ENCODE measurements at places on chromosomes 7 and 10.

DNA sequence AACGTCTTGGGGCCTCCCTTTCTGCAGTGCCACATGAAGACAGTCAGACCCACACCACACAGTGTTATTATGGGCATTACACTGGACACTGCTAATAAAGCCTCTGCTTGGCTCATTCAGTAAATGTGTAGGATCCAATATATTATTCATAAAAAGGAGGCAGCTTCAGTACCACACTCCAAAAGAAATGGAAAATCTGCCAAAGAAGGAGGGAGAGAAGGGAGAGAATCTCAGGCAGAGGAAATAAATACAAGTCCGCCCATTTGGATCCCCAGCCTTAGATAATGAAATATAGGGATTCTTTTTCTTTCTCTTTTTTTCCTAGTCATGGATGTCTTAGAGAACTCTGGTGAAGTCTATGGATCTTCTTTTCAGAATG lies 162.2 kb downstream of the ELMO1 start:
- no peak for DNase-seq

DNA sequence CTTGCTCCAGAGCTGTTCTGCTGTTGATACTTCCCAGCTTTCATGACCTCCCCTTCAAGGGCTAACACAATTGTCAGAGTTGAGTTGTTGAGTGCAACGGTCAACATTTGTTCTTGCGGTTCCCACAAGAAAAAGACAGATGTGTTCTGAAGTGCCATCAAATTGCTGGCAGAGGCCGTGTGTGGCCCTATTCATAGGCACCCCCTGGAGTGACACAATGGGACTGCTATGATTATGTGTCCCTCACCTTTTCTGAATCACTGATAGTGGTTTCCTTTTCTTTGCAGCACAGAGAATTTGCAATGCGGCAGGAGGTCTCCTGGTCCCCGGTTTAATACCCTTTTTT lies 5.8 kb upstream of the IGFBP1 start:
- DNase-seq = no peak

- DNase-seq = no peak
Observed at GRCh38 chr7:24981171-24981951, 1.4 kb upstream of the OSBPL3 start.

GRCh38 chr10:8013006-8013405 lies 41.5 kb upstream of the GATA3 start:
- DNase-seq = no peak

GRCh38 chr10:96338279-96338925 lies 20.4 kb downstream of the OPALIN start:
- no peak for DNase-seq

- DNase-seq = no peak
Observed at GRCh38 chr10:46516660-46517416, 39.6 kb downstream of the GPRIN2 start.

GRCh38 chr7:106464651-106465050 lies 179.9 kb upstream of the NAMPT start:
- DNase-seq = no peak

DNA sequence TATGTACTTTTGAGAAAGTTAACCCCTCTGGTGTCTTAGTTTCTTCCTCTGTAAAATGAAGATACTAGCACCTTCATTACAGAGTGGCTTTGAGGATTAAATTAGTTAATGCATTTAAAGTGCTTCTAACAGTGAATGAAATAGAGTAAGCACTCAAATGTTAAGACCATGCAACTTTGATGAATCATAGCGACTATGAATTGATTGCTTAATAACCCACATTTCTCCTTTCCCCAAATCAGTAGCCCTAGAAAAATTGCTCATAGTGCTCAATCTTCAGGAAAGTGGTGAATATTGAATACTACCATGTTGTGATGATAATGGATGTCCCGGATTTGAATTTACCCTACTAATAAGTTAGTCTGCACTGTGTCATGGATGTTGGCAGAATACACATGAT lies 48.1 kb downstream of the CD36 start:
- DNase-seq = no peak

GRCh38 chr7:3371601-3372000 lies 70.5 kb downstream of the SDK1 start:
- DNase-seq = no peak

DNA sequence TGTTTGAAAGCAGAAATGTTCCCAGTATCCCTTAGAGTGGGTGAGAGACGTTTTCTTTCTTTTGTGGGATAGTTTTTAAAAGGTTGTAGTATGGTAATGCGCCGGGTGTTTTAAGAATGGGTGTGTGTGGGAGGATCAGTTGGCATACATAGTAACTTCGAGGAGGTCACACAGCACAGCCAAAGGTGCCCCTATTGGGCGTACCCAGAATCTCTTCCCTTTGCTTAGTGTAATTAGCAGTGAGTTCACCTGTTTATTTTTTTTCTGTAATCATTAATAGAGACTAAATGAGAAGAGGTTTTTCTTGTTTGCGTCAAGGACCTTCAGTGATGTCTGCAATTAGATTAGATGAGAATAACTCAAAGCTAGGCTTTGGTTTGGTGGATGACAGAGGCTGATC lies 1.5 kb downstream of the PLEKHA8 start:
- DNase-seq = no peak

GRCh38 chr7:93054975-93055374 lies 62.8 kb downstream of the SAMD9 start:
- DNase-seq = no peak

GRCh38 chr7:55150709-55151451 lies 132.1 kb downstream of the EGFR start:
- no peak for DNase-seq

DNA sequence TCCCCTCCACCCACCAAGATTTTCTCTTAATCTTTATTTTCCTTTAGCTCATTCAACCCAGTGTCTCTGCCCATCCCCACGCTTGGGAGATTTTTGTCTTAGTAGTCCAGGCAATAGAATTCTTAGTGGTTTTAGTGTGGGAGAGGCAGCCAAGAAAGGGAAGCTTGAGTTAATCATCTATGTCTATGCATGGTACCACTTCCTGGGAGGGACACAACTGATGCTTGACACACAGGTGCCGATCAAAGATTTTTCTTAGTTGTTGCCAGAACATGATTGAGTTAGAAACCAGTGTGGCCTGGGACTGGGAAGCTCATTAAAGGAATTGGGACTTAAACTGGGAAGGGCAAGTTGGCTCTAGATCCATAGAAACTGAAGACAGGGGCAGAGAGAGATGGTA lies 3.1 kb downstream of the STRA8 start:
- DNase-seq = peak; percentile 73

- peak; percentile 48 for DNase-seq
Observed at GRCh38 chr7:24757353-24758275, at the start of gene GSDME. TSS of gene GSDME (minus strand) at chr7:24757464. CDS start at chr7:24749774, 7,690 bp downstream.

DNA sequence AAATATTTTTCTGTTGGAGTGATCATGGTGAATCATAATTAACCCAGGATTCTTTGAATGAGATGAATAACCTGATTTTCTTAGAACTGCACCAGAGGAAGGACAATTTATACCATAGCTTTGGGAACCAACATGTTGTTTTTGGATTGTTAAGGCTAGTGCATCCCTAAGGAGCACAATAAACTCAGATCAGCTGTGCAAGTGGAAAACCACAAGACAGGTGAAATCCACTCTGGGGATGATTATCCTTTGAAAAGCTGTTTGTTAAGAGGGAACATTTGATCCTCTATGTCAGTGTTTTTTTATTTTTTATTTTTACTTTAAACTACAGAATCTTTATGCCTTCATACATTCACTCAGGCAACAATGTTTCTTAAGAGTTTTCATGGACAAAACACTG lies 232.1 kb upstream of the PCLO start:
- no peak for DNase-seq

DNA sequence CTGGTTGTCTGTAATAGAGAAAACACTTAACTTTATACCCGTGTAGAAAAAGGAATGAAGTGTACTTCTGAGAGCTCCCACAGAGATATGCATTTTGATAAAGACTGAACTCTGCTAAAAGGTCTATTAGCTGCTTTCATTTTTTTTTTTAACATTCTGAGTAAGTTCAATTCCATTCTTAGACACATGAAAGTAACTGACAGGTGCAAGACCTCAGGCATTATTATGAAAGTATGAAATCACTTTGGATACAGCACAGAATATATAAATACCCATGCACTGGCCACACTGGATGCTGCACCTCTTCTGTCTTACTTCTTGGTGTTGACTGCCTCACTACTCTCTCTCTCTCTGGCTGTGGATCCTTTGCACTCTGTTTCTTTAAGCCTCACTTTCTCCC lies 46.2 kb downstream of the VWDE start:
- no peak for DNase-seq

DNA sequence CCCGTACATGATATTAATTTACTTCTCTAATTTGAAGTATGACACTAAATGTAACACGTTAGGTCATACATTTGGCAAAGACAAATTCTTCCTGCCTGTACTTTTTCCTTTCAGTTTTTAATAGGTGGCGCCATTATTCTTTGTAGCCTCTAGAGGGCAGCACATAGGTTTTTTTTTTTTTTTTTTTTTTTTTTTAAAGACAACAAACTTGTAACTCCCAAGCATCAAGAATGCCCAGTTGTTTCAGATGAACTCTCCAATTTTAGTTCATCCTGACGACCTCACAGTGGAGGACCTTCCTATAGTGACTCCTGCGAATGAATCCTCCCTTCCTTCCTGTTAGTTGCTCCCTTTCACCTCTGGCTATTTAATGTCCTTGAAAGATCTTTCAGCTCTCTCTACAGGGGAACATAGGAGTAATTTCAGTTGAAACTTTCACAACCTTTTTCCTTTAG lies 139.3 kb upstream of the HDAC9 start:
- DNase-seq = no peak

DNA sequence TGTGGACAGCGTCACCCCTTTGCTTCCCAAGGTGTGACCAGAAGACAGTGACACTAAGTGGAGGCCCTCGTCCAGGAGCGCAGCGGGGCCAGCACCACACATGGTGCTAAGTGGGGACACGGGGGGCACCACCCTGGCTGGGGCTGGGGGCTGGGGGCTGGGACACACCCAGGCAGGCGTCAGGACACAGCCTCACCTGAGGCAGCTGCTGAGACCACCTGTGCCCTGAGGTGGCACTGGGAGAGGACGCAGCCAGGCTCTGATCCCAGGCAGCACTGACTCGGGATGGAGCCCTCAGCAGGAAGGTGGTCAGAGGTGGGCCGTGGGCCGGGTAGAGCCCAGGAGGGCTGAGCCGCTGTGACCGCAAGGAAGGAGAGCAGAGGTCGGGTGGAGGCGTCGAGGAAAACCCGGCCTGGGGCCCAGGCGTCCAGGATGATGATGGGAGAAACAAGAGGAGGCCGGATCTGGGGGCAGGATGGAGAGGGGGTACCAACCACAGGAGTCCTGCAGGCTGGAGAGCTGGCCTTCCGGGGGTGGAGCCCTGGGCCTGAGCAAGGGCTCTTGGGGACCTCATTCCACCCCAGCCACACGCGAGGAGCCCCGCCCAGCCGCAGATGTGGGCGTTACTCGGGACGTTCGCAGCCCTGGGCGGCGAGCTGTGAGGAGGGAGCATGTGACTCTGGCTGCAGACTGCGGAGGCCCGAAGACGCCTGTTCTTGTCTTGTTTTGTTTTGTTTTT lies 22.5 kb downstream of the LRRC27 start:
- no peak for DNase-seq

DNA sequence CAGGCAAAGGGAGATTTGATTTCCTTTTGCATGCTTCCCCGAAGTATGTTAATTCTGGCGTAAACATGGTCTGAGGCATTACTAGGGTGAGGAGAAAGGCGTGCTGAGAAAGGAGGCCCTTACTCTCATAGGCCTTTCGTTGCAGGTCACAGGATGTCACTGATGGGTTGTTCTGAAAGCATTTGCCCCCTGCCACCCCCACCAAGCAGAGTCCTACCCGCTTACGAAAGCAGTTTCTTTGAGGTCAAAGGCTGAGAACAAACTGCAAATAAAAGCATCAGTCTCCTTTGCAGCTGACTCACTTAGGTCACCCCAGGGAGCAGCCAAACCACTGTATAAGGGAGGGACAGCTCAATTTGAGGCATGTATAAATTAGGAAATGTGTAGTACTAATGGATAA lies 57.1 kb downstream of the BPGM start:
- no peak for DNase-seq

GRCh38 chr7:69908454-69908853 lies 310.2 kb downstream of the AUTS2 start:
- no peak for DNase-seq

GRCh38 chr7:107233174-107233573 lies 64.4 kb downstream of the HBP1 start:
- no peak for DNase-seq

DNA sequence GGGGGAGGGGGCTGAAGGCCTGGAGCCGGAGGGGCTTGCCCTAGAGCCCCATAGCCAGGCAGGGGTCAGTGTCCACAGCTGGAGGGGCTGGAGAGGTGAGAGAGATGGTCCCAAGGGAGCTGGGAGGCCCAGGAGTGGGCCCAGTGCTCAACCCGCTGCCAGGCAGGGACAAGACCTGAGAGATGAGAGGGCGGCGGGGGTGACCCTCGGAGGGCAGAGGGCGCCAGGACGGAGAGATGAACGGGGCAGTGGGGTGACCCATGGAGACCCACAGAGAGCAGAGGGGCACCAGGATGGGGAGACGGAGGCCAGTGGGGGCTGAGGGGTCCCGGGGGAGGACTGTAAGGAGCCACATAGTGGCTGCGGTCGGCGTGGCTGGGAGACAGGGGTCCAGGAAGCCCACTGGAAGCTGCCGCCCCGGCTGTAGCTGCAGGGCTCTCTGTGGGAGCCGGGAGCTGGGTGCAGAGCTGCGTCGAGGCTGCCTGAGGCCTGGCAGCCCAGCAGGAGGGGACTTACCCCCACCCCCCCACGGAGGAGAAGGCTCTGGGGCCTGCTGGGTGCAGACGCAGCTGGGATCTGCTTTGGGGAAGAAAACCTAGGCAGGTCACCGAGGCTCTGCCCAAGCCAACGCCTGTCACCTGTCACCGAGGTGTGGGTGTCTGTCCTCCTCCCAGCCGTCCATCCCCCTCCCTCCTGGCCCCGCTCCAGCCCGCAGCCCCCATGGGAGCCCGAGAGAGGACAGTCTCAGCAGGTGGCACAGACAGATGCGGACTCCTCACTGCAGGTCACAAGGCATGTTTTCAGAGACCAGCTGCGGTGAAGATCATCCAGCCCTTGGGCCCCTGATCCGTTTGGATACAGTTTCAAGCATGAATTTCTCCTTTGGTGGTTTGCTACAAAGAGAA lies 25.1 kb downstream of the PWWP2B start:
- no peak for DNase-seq

GRCh38 chr7:128205068-128205467 lies 36.0 kb upstream of the LEP start:
- DNase-seq = no peak

- no peak for DNase-seq
Observed at GRCh38 chr10:113236998-113237397, 287.0 kb downstream of the TCF7L2 start.

DNA sequence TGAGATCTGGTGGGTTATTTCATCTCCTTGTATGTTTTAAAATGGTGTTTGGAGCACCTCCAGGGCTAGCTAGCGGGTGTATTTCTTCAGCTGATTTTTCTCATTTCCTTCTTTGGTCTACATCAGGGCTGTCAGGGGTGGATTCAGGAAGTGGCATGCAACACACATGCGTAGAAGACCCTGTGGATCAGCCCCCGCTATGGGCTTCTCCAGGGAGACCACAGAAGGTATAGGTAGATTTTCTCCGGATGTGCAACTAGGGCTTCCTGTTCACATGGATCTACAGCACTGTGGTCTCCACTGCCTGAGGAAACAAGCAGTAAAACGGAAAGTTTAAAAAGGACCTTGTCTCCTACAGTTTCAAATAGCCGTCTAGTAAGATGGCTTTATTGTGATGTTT lies 10.4 kb downstream of the NUB1 start:
- peak; percentile 17 for DNase-seq

All from GM18507 (cell line).